ENCODE measurements at places on chromosomes 5 and 9. TPM values are rescaled to one million over a fixed set of nuclear protein-coding genes. Genes with fewer than 3 reads are reported as not detected.

WNK2 gene
- 345 TPM for total RNA-seq

SLC25A48 gene
- total RNA-seq = 0.34 TPM

ZNF454 gene
- total RNA-seq = 0.36 TPM

ANKRD20A1 gene
- total RNA-seq = 1.6 TPM

CD180 gene
- not detected for total RNA-seq

Data from progenitor cell of endocrine pancreas (in vitro differentiated cells).